ENCODE measurements at places on chromosomes 5 and 9.

- no peak for DNase-seq
Observed at GRCh38 chr5:8270246-8270645, 401.3 kb downstream of the MTRR start.

GRCh38 chr5:10546186-10546585 is 17.7 kb upstream of the ANKRD33B start:
- no peak for DNase-seq

DNA sequence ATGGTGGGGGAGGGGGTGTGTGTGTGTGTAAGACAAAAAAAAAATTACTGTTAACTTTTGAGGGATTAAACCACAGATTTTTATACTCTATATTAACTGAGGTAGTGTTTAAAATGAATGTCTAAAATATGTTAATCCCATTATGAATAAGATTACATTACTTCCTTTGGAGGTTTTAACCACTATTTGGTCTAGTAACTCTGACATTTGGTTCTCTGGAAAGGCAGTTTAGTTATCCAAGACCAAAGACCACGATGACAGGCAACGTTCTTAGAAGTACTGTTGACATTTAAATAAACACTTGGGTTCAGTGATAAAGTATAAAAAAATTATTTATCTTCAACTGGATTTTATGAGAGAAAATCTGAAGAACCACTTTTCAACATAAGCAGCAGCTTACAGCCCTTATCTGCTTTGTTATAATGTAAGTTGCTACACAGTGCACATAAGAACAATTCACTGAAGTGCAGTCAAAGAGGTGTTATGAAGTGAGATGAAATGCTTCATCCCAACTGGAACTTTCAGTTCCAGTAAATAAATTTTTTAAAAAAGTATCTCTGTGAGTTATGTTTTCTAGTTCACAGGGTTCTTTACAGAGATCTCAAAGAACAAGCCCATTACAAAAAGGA is 94.5 kb downstream of the OSMR start:
- no peak for DNase-seq

GRCh38 chr9:22682536-22682935 is 235.9 kb downstream of the DMRTA1 start:
- DNase-seq = no peak

- DNase-seq = no peak
Observed at GRCh38 chr5:14440223-14440581, 141.4 kb upstream of the OTULINL start.

- no peak for DNase-seq
Observed at GRCh38 chr9:126009047-126009446, 261.9 kb downstream of the PBX3 start.

All from hypothalamus (tissue), 51 donors.